Smooth muscle cell of the brain vasculature (primary cell): ENCODE measurements at places on chromosomes 4 and X.

GRCh38 chr4:2251795-2252529 lies 9.9 kb downstream of the MXD4 start:
- DNase-seq, result no peak

GRCh38 chrX:37817579-37817978 lies 29.8 kb downstream of the DYNLT3 start:
- DNase-seq, result no peak

DNA sequence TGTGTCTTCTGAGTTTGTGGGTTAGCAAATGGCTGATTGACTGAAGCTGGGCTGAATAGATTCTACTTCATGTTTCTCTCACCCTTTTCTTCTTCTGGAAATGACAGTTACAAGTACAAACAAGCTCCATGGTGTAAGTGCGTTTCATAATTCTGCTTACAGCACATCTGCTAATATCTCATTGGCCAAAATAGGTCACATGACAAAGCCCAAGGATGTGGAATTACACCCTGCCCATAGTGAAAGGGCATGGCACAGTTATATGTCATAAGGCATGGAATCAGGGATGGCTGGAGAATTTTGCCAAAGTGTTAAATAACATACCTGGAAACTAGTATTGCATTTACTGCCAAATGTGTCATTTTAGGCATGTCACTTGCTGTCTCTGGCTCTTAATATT lies 327.2 kb downstream of the NKX6-1 start:
- DNase-seq, result no peak

DNA sequence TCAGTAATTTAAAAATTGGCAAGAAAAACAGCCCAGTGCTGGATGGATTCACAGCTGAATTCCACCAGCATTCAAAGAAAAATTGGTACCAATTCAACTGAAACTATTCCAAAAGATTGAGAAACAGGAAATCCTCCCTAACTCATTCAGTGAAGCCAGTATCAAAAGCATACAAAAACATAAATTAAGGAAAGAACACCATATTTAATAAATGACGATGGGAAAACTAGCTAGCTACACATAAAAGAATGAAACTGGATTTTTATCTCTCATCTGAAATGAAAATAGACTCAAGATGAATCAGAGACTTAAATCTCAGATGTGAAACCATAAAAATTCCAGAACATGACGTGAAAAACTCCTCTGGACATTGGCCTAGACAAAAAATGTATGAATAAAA lies 516.8 kb upstream of the SPANXN1 start:
- no peak for DNase-seq

DNA sequence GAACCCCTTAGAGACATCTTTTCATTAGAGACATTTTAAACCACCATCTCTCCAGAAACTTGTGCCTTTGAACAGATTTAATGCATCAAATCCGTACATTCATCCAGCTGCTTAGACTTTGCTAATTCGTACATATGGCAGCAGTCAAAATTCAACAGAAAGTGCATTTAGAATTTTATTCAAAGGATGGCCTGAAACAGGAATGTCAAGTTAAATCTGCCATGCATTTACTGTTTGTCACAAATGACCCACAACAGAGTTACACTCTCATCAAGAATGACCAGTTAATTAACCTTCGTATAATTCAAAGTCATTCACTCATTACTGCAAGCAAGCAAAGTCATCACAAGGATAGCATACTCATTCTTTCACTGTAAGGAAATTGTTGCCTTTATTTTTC lies 284.3 kb downstream of the SLC7A11 start:
- DNase-seq, result no peak

DNA sequence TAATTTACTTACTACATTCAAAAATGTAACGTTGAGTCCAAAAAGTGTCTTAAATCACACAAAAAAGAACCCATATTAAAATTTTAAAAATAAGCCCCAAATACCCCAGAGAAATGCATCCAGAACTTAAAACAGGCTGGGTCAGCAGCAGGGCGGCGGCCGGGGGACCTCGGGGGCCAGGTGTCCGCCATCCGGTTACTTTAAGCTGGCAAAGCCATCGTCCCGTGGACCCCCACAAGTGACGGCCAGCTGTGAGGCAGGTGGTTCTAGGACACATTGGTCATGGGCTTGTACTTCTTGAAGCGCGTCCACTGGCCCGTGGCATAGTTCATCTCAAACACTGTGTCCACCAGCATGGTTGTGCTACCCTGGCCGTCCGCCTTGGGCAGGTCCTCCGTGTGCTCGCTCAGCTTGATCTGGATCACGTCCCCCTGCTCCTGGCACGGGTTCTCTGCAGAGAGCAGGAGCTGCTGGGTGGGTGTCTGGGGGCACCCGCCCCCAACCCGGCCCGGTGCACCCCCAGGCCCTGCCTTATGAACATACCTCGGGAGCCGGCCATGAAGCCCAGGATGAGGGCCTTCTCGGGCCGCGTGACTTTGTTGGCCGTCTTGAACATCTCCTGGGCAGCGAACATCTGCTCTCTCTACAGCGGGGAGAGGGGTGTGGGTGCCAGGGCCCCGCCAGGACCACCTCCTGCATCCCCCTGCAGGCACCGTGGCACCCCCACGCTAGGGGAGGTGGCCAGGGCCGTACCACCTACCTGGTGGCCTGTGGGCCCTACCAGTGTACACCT lies 25.5 kb downstream of the NELFA start:
- DNase-seq, result no peak

- no peak for DNase-seq
Observed at GRCh38 chr4:113639326-113639725, 122.2 kb downstream of the CAMK2D start.

DNA sequence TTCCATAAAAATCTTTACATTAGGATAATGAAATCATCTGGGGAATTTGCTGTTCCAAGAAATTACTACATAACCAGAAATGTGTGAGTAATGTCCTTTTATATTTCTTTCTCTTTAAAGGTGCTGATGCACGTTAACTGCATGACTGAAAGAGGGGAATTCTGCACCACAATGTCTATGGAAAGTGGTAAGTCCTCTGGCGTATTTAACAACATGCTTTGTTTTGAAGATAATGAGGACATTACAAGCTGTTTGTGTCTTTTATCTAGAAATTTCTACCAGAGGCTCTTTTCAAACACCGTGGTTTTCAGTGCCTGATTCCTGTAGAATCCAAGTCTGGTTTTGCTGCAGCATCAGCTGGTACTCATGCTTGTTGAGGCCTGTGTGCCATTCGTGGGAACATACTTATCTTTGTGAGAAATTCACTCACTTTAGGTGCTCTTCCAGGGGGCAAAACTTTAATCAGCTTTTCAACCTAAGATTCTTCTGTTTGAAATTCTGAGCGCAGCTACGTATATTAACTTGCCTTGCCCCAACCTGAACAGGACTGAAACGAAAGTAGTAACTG lies 257.2 kb downstream of the PDHA2 start:
- no peak for DNase-seq

GRCh38 chr4:151851354-151851753 lies 90.5 kb upstream of the GATB start:
- DNase-seq, result no peak

GRCh38 chr4:54017308-54017707 lies 47.1 kb downstream of the CHIC2 start:
- DNase-seq, result no peak

- no peak for DNase-seq
Observed at GRCh38 chr4:15003401-15003890, 1.2 kb downstream of the CPEB2 start.

DNA sequence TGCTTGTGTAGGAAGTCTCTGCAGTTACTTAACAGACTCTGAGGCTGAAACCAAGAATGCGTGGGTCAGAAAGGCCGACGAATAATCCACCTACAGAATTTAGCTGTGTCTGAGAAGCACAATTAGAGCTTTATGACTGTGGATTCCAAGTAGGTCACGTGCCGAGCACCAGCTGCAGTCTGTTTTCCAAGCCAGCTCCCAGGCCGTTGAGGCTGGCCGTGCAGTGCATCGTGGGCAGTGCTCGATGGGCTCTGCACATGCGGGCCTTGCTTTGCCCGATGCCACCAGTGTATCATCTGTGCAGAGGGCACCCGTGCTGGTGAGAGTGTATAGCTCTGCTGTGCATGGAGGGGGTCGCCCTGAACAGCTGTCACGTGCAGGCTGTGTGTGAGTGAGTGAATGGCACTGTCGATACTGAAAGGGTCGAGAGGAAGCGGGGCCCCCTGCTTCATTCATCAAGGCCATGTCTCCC lies 67.5 kb upstream of the CLDN34 start:
- no peak for DNase-seq

DNA sequence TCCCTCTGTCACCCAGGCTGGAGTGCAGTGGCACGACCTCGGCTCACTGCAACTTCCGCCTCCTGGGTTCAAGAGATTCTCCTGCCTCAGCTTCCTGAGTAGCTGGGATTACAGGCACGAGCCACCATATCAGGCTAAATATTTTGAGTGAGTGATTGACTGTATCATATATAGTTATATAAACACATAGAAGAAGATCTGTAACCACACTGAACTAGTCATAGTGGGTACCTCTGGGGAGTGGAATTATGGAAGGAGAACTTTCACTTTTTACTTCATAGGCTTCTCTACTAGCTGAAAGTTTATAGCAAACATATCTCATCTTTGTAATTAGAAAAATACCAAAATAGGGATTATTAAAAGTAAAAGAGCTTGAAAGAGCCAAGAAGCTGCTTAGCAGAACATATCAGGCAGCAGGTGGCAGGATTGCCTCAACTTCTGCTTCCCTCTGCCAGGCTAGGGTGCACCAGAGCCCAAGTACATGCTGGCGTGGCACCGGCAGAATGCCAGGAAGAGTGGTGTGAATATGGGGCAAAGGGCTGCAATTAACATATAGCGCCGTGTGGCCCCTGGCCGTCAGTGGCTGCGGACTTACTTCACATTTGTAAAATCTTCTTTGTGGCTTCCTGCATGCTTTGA lies 39.5 kb upstream of the CD40LG start:
- DNase-seq, result no peak

- peak; percentile 28 for DNase-seq
Observed at GRCh38 chr4:85028910-85029309, 62.4 kb upstream of the WDFY3 start.

- DNase-seq, result no peak
Observed at GRCh38 chr4:71004281-71004851, 10.9 kb downstream of the DCK start.

- peak; percentile 85 for DNase-seq
Observed at GRCh38 chr4:57119054-57119651, 9.0 kb upstream of the IGFBP7 start.

- DNase-seq, result no peak
Observed at GRCh38 chrX:38881066-38881465, 79.8 kb downstream of the MID1IP1 start.

DNA sequence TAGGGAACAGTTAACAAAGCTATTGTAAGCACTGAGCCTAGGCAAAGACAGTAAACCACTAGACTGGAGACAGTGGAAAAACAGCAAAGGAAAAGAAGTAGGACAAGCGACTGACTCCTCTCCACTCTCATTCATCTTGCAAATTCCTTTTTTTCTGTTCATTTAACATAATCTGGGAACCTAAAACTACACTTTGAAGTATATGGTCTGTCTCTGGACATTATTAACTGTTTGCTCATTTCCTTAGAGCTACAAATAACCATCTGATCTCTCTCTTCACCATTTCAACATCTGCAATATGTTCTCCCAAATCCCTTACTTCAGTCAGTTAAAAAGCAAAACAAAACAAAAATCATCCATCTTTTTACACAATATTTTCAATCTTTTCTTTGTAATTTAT lies 642 bp downstream of the HMGN5 start:
- no peak for DNase-seq

- DNase-seq, result no peak
Observed at GRCh38 chr4:17814140-17814539, 3.4 kb downstream of the NCAPG start.

DNA sequence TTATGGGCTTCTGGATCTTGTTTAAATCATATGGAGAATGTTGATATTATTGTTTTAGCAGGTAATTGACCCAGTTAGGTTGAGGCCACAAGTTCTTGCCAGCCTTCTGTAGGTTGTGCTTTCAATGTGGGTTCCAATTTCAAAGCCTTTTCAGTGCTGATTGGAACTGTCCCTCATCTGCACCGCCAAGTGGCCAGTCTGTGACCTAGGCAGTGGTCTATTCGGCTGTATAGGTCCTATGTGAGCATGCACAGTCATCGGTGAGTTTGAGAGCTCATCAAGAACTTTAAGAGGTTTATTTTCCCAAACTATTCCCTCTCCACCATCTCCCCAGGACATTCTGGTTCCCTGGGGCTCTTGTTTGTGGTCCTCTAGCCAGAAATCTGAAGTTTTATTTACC lies 35.7 kb downstream of the DDX53 start:
- DNase-seq, result no peak

DNA sequence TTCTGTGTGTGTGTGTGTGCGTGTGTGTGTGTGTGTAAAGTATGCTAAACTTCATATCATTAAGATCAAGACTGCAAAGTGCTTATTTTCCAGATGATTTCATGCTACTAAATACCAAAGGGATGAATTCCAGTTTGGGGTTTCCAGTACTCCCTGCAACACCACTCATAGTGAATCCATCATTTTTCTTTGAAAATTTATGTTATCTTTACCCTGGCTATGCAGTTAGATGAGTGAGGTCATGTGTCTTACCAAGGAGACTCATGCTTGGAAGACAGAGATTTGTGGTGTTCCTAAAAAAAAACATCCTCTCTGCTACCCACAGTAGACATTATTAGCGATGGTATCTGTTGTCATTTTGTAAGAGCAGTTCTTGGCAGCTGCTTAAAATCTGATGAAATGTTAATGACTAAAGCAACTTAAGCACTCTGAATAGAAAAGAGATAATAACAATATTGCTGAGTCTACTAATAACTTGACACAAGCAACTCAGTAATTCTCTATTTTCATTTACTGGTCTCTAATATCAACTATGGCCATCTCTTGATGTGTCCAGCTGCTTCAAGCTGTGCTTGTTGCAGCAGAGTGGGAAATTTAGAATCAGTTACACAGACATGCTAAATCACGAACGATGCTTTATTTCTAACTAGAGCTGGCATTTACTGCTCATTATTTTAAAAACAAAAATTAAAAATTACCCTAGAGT lies 1953.0 kb upstream of the IGFBP7 start:
- no peak for DNase-seq

DNA sequence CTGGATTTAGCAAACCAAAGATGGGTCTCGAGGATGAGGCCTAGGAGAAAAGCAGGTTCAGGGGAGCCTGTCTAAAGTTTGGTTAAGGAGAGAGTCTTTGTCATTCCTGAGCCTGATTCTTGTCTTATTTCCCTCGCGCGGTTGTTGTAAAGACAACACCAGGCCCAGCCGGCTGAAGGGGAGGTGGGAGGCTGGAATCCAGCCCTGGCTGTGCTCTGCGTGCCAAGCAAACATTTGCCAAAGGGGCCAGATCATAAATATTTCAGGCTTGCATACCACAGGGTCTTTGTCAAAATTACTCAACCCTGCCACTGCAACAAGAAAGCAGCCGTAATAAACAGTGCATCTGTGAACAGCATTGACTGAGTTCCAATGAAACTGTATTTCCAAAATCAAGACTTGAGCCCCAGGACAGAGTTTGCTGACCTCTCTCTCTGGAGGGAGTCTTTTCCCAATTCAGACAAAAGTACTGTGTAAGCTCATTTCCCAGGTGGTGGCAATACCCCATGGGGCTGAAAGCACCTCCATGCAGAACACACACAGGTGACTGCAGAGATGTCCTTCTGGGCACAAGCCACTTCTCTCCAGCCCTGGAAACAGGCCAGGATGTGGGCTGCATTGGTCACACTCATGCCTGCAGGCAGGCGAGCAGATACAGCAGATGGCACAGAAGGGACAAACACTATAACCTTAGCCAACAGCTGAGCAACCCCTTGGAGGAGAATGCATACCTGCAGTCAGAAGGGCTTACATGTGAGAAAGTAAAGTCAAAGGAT lies 320.3 kb downstream of the STK32B start:
- no peak for DNase-seq
